Uterus (tissue), 4 donors: ENCODE measurements at places on chromosomes 4 and X.
A peak's percentile ranks its signal among the peaks of the same experiment; 100 is the strongest.

DNA sequence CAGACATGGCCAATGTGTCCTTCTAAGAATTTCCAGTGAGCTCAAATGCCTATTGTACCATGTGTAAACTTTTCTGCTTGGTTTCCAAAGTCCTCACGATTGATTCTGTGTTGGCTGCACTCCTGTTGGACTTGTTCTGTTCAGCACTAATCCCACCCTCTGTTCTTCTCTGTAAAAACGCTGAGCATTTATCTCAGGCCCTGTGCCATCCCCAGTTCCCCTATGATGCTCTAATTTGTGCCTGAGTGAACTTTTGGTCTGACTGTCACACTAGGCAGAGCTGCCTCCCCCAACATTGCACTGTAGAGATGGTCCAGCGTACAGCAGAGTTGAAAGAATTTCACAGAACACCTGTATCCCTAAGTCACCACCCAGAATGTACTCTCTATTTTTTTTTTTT is 76.1 kb upstream of the STS start:
- no peak for DNase-seq

- no peak for DNase-seq
These were observed 119.3 kb upstream of the AP1S2 start for GRCh38 chrX:15973946-15974345.

GRCh38 chrX:51893931-51894696 is 691 bp downstream of the MAGED1 start:
- DNase-seq: peak; percentile 48

DNA sequence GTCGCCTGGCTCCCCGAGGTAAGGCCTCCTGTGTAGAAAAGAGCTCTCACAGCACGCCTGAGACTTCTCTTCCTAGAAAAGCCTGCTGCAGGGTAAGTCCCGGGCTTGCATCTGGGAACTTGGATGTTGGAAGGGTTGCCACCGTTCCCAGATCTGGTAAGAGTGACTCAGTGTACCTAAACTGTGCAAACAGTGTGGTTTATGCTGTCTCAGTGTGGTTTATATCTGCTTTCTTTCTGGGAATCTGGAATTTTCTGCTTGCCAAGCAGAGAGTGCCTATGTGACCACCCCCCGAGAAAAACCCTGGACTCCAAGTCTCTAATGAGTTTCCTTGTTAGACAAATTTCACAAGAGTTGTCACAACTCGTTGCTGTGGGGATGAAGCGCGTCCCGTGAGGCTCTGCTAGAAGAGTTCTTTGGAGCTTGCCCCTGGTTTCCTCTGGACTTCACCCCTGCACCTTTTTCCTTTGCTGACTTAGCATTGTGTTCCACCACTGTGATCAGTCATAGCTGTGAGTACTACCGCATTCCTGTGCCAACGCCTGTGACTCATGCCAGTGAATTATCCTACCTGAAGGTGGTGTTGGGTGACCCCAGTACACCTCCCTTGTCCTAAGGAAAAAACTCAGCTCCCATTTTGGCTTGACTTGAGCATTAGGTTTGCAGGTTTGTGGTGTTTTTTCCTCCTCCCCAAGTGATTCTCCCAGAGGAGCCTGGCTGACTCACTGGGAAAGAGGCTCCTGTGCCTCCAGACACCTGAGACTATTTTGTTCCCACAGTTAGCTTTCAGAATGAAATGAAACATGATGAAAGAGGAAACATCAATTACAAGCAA is 14.5 kb downstream of the SLC2A9 start:
- DNase-seq: peak; percentile 38

DNA sequence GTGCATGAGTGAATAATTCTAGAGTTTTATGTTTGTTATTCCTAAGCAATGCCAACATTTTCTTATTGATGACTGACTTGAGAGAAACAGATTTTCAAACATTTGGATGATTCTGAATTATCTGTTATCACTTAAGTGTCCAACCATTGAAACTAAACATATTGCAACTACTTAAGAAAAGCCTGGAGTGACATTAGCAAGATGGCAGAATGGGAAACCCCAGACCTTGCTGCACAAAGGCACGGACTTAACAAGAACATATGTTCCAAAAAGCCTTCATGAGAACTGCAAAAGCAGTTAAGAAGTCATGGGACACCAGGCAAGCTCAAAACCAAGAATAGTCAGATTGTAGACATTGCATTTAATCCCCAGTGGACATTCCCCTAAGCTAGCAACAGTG is 215.1 kb downstream of the DCHS2 start:
- no peak for DNase-seq
